A549 treated with CORT108297 at 1 μM for 4 hours (cell line): ENCODE measurements at places on chromosomes 3 and 15. TPM values are rescaled to one million over a fixed set of nuclear protein-coding genes. Genes with fewer than 3 reads are reported as not detected.

Gene CA12
- total RNA-seq, result 148 to 171 TPM (median 161 TPM) in 5 replicates

Gene GCSAM
- not detected in 5 replicates for total RNA-seq

Gene FEZF2
- total RNA-seq, result not detected in 5 replicates

Gene LOXL1
- 0.47 to 0.82 TPM (median 0.59 TPM) in 5 replicates for total RNA-seq

Gene C3orf22
- not detected in 5 replicates for total RNA-seq
